ENCODE measurements at places on chromosomes 16 and 17.

- no peak for DNase-seq
These were observed 106.3 kb upstream of the CRHR1 start for GRCh38 chr17:45677770-45678169.

DNA sequence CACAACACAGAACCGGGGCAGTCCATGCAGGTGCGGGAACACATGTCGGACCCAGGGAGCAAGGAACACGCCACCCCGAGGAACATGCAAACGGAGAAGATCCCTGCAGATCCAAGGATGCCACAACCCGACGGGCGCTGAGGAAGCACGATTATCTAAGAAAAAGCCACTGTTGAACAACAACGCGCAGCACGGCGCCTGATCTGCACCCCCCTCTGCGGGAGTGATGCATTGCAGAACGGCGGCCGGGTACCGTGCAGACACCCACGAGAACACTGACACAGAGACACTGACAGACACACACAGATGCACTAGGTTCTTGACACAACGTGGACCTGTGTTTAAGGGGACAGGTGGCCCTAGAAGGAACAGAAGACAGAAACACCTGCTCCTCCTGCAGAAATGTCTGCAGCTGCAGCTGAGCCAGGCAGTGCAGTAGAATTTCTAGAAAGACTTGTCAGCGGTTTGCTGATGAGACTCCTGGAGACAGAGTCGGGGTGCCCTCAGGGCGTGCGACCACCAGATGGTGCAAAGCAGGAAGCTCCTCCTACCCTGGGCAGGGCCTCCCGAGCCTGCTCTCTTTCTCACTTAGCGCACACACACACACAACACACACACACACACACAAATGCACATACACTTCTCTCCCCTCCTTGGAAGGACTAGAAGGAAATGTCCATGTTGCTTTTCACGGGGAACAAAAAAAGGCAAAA lies 7.5 kb downstream of the NPTX1 start:
- DNase-seq: no peak

DNA sequence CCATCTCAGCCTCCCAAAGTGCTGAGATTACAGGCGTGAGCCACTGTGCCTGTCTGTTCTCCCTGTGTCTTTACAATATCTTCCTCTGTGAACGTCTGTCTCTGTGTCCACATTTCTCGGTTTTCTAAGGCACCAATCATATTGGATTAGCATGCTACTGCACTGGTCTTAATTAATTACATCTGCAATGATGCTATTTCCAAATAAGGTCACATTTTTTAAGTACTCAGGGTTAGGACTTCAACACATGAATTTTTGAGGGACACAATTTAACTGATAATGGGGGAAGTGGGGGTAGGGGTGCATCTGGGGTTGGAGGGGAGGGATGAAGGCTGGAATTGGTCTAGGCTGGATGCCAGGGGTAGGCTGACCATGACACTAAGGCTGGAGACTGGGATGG lies 102.6 kb downstream of the N4BP1 start:
- DNase-seq: no peak

DNA sequence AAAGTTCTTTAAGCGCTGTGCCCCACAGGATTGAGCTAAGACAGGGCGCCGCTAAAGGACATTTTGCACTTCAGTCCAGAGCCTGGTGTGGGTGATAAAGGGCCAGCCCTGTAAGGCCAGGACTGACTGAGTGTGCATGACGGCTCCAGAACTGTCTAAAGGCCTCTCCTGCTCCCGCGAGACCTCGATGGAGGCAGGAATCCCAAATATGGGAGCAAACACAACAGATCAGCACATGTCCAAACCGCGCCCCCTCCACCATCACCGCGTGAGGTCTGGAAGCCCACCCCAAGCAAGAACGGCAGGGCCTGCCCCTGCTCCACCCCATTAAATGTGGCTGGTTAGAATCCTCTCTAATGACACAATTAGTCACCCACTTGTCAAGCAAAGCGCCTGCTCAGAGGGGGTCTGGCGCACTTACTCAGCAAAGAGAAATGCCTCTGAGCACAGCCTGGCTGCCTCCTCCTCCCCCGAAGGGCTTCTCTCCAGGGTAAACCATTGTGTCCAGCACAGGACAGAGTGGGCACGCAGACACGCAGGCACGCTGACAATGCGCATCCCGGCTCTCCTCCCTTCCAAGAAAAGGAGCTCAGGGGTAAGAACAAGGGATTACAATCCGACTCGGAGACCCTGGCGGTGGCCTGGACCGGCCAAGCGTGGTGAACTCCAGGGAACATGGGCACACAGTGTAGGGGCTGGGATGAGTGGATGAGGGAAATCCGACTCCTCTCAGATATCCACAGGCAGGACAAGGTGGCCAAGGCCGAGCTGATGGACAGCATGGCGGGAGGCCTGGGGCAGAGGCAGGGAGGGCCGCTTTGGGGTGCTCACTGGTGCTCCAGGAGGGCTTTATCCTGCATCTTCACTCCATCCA lies 1.5 kb downstream of the MXRA7 start:
- DNase-seq: no peak

GRCh38 chr17:30413109-30413508 lies 34.4 kb downstream of the CPD start:
- DNase-seq: no peak

- peak; percentile 52 for DNase-seq
These were observed 8.5 kb downstream of the TIMM22 start for GRCh38 chr17:1005361-1005946.

- DNase-seq: no peak
These were observed 28.8 kb downstream of the AATF start for GRCh38 chr17:36977568-36977967.

DNA sequence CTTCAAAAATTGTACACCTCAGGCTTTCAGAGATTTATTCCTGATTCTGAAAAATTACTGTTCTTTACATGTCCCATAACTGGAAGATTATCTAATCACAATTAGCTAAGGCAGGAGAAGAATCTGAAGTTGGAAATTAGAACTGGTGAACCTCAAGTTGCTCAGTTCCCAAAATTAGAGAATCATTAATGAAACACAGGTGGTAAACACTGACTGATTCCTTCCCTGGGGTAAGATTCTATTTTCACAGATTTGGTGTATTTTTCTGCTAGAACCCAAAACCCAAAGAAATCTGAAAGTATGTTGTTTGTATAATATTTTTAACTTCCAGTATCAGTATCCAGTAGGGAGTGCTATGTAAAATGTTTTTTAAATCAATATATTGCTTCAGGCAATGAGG lies 25.7 kb downstream of the PHKB start:
- DNase-seq: no peak
